A549 treated with GW870086 at 1 μM for 4 hours (cell line): ENCODE measurements at places on chromosomes 12 and 14. TPM values are rescaled to one million over a fixed set of nuclear protein-coding genes. Genes with fewer than 3 reads are reported as not detected.

The FBRSL1 gene
- total RNA-seq = 62.2 to 94.9 TPM (median 92.4 TPM) in 5 replicates

The FAM222A gene
- total RNA-seq = 3.5 to 5.7 TPM (median 5.1 TPM) in 5 replicates

The SLC10A1 gene
- total RNA-seq = not detected in 5 replicates

The UNC79 gene
- 0.01 to 0.03 TPM (median 0.03 TPM) in 4 of 5 replicates, not detected in the other for total RNA-seq

The CLBA1 gene
- total RNA-seq = 15.5 to 17.6 TPM (median 16.2 TPM) in 5 replicates

The GLI1 gene
- 4.9 to 8.1 TPM (median 6.6 TPM) in 5 replicates for total RNA-seq

The FGF6 gene
- not detected in 5 replicates for total RNA-seq

The MAX gene
- total RNA-seq = 52.9 to 73.0 TPM (median 58.8 TPM) in 5 replicates

The RAD9B gene
- 0.09 to 0.61 TPM (median 0.29 TPM) in 5 replicates for total RNA-seq

The RNF212B gene
- total RNA-seq = not detected in 5 replicates
